ENCODE measurements at places on chromosomes 6 and 20. TPM values are rescaled to one million over a fixed set of nuclear protein-coding genes. Genes with fewer than 3 reads are reported as not detected.

Gene LCA5
- total RNA-seq = 1.9 TPM

DNA sequence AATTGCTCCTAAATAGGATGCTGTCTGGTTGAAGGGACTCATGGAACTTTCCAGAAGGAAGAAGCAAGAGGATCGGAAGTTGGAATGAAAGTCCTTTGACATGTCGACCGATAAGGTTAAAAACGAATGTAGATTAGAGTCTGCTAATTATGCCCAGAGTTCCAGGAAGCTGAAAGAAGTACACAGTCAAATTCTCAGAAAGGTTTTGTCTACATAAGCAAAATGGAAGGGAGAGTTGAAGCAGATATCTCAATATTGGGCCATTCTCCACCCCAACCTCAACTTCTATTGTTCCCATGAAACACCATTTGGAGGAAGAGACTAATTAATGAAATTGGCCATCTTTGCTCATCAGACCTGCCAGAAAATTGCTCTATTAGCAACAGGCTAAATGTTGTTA, 64.0 kb downstream of the CAP2 start:
- no peak for DNase-seq

DNA sequence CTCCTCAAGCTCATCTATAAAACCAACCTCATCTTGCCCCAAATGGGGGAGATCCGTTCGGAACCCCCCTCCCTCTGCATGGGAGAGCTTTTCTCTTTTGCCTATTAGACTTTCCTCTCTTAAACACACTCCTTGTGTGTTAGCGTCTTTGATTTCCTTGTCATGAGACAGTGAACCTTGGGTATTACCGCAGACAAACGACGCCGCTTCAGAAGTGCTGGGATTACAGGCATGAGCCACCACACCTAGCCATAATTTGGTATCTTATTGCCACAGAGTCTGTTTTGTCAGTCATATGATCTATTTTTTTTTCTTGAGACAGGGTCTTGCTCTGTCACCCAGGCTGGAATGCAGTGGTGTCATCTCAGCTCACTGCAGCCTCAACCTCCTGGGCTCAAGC, 3.6 kb downstream of the SHLD1 start:
- no peak for DNase-seq

GRCh38 chr6:136962661-136963060, 40.6 kb downstream of the SLC35D3 start:
- no peak for DNase-seq

DNA sequence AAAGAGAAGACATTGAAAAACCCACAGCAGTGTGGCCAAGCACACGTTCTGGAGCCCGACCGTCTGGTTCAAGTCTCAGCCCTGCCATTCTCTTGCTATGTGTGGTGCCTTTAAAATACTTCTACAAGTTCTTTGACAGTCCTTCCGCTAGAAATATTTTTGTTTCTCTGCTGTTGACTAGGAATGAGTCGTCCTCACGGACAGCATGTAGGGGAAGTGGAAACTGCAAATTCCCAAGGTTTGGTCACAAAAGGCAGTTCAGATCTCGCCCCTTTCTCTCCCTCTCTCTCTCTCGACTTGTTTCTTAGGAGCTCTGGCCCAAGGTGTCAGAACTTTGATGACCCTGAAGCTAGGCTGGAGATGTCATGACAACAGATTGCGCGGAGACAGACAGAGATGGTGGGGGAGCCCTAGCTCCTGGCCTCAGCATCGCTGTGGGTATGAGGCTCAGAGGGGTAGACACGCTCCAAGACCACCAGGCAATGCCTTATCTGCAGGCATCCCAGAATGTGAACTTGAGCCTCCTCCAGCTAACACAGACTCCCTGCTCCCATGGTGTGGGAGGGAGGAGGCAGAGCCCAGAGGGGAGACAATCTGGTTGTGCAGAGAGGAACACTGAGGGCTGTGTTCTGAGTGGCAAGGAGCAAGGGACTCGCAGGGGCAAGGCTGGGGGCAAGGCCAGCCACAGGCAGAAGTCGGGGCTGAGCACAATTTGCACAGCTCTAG, 368.9 kb upstream of the SULF2 start:
- DNase-seq = no peak

GRCh38 chr20:15196547-15197255, 859.3 kb upstream of the FLRT3 start:
- DNase-seq = no peak
